Fibroblast of lung (primary cell): ENCODE measurements at places on chromosomes 12 and 14. TPM values are rescaled to one million over a fixed set of nuclear protein-coding genes. Genes with fewer than 3 reads are reported as not detected.

GRCh38 chr14:101888182-101888581 is 76.2 kb upstream of the DYNC1H1 start:
- no peak overlapping the region for H3K27ac ChIP-seq
- no peak overlapping the region for H3K4me3 ChIP-seq
- peaks cover 11% of the 10 kb centered on the region for H3K36me3 ChIP-seq
- H3K4me1 ChIP-seq: no peaks in the 10 kb centered on the region

DNA sequence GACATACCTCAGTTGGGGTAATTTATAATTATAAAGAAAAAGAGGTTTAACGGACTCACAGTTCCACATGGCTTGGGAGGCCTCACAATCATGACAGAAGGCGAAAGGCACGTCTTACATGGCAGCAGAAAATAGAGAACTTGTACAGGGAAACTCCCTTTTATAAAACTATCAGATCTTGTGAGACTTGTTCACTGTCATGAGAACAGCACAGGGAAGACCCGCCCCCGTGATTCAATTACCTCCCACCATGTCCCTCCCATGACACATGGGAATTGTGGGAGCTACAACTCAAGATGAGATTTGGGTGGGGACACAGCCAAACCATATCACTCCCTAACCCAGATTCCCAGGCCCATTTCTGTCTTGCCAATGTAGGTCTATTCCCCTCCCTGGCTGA is 22.1 kb downstream of the MYO1H start:
- no peak for DNase-seq
- no peaks in the 10 kb centered on the region for H3K27me3 ChIP-seq
- no peak overlapping the region for H3K27ac ChIP-seq
- H3K4me1 ChIP-seq: no peaks in the 10 kb centered on the region
- H3K36me3 ChIP-seq: no peaks in the 10 kb centered on the region

DNA sequence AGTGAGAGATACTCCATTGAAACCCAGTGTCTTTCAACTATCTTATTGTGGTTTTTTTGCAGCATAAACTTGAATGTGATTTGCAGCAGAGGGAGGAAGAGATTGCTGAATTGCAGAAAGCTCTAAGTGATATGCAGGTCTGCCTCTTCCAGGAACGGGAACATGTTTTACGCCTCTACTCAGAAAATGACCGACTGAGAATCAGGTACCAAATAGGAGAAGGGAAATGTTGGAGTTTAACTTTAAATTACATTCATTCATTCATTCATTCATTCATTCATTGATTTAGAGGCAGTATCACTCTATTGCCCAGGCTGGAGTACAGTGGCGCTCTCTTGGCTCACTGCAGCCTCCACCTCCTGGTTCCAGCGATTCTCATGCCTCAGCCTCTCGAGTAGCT is 17.0 kb downstream of the CCDC77 start:
- peaks cover 3% of the 10 kb centered on the region for H3K36me3 ChIP-seq
- H3K4me1 ChIP-seq: no peaks in the 10 kb centered on the region
- no peak overlapping the region for H3K27ac ChIP-seq
- H3K27me3 ChIP-seq: no peaks in the 10 kb centered on the region
- DNase-seq: no peak
- no peak overlapping the region for H3K4me3 ChIP-seq

DNA sequence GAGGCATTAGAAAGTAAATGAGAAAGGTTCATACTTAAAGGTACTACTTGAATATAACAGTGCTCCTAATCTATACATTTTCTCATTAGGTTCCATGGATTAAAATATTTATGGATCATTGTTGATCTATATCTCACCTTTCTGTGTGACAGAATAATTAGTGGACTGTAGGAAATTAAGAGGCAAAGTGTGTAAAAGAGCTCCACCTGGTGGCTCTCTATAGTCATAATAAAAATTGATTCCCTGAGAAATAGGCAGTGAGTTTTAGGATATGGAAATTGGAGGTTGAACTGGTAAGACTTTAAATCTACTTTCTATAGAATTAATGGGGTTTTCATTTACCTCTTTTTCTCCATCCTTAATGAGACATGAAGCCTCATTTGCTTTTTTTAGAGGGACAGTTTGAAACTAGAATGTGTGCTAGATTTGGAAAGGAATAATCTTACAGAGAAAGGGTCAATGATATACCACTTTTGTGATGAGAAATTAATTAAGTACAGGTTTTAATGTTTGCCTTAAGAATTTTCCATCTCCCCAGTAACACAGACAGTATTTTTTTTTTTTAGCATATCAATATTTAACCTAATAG is 11.8 kb upstream of the DERA start:
- no peaks in the 10 kb centered on the region for H3K4me1 ChIP-seq
- H3K36me3 ChIP-seq: peaks cover 8% of the 10 kb centered on the region
- peak; percentile 31 for DNase-seq
- no peak overlapping the region for H3K4me3 ChIP-seq

- no peak for DNase-seq
- no peak overlapping the region for H3K4me3 ChIP-seq
- H3K27me3 ChIP-seq: no peaks in the 10 kb centered on the region
- no peak overlapping the region for H3K27ac ChIP-seq
These were observed 58.7 kb upstream of the KCNA5 start for GRCh38 chr12:4984971-4985370.

DNA sequence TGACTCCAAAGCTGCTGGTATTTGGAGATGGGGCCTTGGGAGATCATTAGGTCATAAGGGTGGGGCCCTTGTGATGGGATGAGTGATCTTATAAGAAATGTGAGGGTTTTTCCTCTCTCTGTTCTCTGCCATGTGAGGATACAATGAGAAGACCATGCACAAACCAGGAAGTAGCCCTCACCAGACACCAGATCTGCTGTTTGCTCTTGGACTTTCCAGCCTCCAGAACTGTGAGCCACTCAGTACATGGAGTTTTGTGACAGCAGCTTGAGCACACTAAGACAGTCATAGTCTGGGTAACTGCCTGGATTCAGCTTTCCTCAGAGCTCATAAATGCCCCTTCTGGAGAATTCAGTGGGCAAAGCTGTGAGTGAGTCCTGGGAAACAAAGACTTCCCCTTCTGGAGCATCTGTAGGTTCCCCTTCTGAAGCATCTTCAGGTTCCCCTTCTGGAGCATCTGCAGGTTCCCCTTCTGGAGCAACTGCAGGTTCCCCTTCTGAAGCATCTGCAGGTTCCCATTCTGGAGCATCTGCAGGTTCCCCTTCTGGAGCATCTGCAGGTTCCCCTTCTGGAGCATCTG is 11.0 kb upstream of the PPP4R3A start:
- no peaks in the 10 kb centered on the region for H3K4me1 ChIP-seq
- H3K36me3 ChIP-seq: no peaks in the 10 kb centered on the region
- H3K27ac ChIP-seq: no peak overlapping the region
- H3K27me3 ChIP-seq: no peaks in the 10 kb centered on the region
- no peak for DNase-seq
- no peak overlapping the region for H3K4me3 ChIP-seq

GRCh38 chr12:128690641-128691040 is 133.1 kb downstream of the SLC15A4 start:
- no peaks in the 10 kb centered on the region for H3K36me3 ChIP-seq
- no peaks in the 10 kb centered on the region for H3K4me1 ChIP-seq
- H3K27me3 ChIP-seq: no peaks in the 10 kb centered on the region
- no peak for DNase-seq
- H3K27ac ChIP-seq: no peak overlapping the region

DNA sequence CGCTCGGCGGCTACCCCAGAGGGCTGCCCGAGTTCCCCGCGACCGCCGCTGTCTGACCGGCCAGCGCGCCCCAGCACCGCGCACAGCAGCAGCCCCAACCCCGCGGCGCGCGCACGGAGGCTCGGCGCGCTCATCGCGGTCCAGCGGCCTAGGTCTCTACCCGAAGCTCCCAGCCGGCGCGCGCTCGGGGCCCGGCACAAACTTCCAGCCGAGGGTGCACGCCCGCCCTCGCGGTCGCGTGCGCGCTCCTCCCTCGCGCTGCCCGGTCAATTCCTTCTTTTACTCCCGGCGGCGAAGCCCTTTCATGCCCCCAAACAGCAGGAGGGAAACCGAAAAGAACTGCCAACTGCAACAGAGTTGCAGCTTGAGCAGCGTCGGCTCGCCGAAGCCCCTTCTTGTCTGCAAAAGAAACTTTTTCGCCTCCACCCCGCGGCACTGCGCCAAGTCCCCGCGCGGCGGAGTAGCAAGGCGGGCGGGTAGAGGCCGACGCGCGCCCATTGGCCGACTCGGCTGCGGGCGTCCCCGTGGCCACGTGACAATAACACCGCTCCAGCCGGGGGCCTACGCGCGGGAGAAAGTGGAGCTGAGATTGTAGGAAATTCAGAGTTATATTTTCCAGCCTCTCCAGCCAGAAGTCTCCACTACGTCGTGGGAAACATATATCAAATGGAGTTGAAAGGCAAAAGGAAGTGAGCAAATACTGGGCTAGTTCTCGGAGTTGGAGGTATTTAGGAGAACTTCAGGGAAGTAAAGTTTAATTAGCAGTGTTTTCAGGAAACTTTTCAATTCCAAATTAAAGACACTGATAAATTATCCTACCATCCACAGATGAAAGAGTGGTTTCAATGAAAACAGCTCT is at the start of gene LRIG3:
Gene LRIG3, minus strand, starts transcription at position 403 of the 859 bp plus-strand sequence. Its CDS starts 269 bp downstream, at position 134.
- H3K4me3 ChIP-seq: peak within 1 kb of the TSS; percentile 95
- H3K36me3 ChIP-seq: no peaks in the 10 kb centered on the region
- H3K27ac ChIP-seq: peak within 1 kb of the TSS; percentile 48
- H3K27me3 ChIP-seq: no peaks in the 10 kb centered on the region
- H3K4me1 ChIP-seq: no peaks in the 10 kb centered on the region
- DNase-seq: peak; percentile 93

BDKRB2 gene
- total RNA-seq: 43.9 and 91.5 TPM in 2 replicates

GRCh38 chr12:124438437-124439056 is 128.9 kb downstream of the NCOR2 start:
- no peak for DNase-seq
- H3K36me3 ChIP-seq: peaks cover 3% of the 10 kb centered on the region
- H3K27me3 ChIP-seq: no peaks in the 10 kb centered on the region
- no peak overlapping the region for H3K27ac ChIP-seq

SYCP3 gene
- total RNA-seq: 0.17 and 0.26 TPM in 2 replicates

DNA sequence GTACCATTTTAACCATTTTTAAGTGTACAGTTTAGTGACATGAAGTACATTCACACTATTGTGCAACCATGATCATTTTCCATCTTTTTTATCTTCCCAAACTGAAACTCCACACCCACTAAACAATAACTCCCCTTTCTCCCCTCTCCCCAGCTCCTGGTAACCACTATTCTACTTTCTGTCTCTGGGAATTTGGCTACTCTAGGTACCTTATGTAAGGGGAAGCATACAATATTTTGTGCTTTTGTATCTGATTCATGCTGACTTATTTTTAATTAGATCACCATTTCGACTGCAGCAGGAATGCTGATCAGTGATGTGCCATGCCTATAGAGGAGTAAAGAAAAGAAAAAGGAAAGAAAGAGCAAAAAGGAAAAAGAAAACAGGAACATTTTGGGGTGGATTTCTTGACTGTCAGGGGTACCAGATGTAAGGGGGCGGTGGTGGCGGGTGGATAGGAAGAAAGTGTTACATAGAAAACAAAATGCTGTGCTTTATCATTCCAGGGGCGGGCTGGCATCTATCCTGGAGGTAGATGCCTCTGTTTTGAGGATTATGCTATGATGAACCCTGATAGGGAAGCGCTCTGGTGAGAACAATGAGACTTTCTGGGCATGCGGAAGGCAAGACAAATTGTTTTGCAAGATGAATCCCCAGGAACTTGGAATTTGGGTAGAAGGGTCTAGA is 45.2 kb upstream of the CTDSP2 start:
- H3K27me3 ChIP-seq: no peaks in the 10 kb centered on the region
- H3K36me3 ChIP-seq: no peaks in the 10 kb centered on the region
- H3K27ac ChIP-seq: no peak overlapping the region
- no peak for DNase-seq
- H3K4me3 ChIP-seq: no peak overlapping the region

DNA sequence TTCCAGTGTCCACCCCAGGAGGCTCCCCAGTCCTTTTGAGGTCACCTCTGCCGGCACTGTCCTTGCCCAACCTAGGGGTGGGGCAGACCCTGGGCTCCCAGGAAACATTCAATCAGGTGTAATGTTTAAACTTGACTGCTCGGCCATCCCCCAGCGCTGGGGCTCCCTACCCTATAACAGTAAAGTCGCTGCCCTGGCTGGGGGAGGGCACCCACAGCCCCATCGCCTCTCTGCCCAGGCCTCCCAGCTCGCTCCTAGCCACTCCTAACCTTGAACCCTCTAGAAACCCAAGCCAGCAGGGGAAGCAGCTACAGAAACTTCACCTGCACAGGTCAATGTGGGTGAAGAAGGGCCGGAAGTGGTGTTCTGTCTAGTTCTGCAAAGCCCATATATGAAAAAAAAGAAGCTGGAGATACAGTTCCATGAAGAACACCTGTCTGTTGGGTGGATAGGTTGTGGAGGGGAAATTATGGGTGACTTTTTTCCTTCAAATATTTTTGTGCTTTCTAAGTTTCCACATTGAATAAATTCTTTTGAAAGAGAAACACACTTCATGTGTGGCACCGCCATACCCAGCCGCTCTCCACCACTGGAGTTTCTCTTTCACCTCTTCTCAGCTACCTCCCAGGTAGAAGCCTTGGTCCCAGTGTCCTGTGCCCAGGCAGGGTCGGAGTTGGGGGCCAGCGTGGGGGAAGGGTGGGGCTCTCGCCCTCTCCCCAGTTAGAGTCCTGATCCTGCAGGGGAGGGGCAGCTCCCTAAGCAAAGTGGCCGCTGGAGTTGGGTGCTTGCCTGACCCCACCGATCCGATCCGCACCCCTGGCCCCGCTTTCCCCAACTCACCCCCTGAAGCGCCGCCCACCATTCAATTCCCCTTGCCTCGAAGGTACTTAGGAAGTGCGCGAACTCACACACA is 1.1 kb downstream of the CLMN start:
- peaks cover 3% of the 10 kb centered on the region for H3K27me3 ChIP-seq
- DNase-seq: no peak
- H3K36me3 ChIP-seq: no peaks in the 10 kb centered on the region
- peaks cover 5% of the 10 kb centered on the region for H3K4me1 ChIP-seq
- H3K27ac ChIP-seq: no peak overlapping the region

DNA sequence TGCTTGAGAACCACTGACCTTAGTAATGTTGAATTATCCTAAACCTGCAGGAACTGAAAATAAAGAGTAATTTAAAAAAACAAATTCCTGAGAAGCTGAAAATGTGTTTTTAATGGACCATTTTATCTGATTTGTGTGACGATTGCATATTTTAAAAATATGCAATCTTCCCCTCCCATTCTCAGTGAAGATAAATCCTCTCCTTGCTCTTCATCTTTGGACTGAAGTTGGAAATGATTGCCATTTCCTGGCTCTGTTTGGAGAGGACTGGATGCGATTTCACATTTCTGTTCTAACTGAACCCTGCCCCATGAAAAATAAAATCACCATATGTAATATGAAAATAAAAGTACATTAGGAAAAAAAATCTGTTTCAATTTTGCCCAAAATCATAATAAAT is 216.3 kb downstream of the SLC6A15 start:
- no peaks in the 10 kb centered on the region for H3K27me3 ChIP-seq
- no peak overlapping the region for H3K4me3 ChIP-seq
- no peak for DNase-seq
- no peaks in the 10 kb centered on the region for H3K4me1 ChIP-seq
